ENCODE measurements at places on chromosomes 2 and 18.

DNA sequence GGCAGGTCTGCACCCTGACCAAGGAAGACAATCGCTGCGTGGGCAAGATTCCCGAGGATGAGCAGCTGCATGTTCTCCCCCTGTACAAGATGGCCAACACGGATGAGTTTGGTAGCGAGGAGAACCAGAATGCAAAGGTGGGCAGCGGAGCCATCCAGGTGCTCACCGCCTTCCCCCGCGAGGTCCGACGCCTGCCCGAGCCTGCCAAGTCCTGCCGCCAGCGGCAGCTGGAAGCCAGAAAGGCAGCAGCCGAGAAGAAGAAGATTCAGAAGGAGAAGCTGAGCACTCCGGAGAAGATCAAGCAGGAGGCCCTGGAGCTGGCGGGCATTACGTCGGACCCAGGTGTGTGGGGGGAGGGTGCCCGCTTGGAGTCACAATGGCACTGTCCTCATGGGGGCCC lies 48.4 kb downstream of the BOLA3 start:
- no peak for DNase-seq

GRCh38 chr2:204487447-204488229 lies 57.6 kb upstream of the PARD3B start:
- no peak for DNase-seq

DNA sequence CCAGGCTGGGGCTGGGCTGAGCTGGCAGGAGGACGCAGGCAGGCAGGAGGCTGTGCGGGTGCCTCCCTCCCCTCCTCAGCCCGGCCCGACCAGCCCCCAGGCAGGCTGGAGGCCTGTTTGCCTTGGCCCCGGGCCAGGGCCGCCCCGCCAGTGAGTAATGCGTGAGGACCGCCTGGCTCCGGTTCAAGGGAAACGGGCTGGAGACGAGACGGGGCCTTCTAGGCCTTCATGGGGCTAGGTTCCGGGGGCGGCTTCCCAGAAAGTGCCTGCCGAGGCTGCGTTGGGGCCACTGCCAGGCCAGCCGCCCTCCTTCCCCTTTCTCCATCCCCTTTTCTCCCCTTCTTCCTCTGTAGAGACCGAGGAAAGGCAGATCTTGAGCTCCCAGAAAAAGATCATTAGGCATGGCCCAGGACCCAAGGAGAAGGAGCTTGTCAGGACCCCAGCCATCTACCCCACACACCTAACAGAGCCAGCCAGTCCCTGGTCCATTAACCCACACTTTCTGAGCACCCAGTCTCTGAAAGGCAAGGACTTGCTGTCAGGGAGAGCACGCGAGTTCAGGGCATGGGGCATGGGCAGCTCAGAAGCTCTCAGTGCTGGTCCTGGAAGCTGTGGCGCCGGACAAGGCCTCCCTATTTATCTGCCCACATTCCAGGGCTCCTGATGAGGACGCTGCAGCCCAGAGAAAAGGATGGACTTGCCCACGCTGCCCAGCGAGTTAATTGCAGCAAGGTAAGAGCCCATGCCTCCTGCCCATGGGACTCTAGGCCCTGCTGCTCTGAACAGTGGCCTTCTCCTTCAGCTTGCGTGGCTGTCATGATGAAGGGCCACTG lies 48.5 kb downstream of the SMAD7 start:
- DNase-seq: no peak

DNA sequence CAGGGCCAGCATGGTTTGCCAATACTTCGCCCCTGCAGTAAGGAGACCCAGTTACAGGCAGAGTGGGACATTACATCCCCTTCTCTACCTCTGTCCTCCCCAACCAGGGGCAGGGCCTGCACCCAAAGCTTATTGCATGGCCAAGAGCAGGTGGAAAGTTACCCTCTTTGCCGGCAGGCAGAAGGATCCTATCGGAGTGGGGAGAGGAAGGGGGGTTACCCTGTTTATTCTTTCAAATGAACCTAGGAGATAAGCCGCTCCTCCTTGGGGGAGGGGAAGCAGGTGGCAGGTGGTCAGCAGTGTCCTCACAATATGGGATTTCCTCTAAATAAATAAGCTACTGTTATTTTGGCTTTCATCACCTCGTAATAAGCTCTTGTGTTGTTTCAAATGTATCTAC lies 53.9 kb downstream of the SPATS2L start:
- DNase-seq: no peak

GRCh38 chr18:49082714-49083688 lies 132.2 kb upstream of the SMAD7 start:
- DNase-seq: no peak

DNA sequence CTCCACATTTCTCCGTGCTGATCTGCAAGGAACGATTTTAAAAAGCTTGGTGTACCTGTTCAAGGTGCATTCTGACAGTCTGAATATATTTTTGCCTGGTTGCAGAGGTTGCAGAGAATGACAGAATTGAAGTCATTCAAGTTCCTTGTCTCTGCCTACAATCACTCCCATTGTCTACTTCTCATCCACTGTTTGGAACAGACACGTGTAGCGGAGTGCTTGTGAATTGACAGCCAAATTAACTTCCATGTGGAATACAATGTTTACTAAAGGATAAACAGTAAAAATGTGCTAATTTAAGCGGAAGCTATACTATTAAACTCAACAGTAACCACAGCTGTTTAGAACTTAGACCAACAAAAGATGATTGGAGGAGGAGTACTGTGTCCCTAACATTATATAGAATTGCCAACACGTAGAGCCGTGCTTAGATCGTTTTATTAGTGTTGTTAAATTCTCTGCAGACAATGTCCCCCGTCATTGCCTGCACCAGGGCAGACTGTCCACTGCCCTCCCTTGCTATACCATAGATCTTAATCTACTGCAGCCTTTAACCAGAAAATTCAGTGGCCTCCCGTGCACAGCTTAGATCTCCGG lies 87.3 kb upstream of the ZCCHC2 start:
- no peak for DNase-seq

GRCh38 chr18:77271576-77272481 lies 22.2 kb downstream of the GALR1 start:
- DNase-seq: no peak

GRCh38 chr2:241940329-241940728 lies 70.8 kb downstream of the RTP5 start:
- no peak for DNase-seq

GRCh38 chr2:1047485-1047884 lies 96.8 kb downstream of the SNTG2 start:
- DNase-seq: no peak

GRCh38 chr2:111244864-111245263 lies 124.2 kb downstream of the BCL2L11 start:
- no peak for DNase-seq

DNA sequence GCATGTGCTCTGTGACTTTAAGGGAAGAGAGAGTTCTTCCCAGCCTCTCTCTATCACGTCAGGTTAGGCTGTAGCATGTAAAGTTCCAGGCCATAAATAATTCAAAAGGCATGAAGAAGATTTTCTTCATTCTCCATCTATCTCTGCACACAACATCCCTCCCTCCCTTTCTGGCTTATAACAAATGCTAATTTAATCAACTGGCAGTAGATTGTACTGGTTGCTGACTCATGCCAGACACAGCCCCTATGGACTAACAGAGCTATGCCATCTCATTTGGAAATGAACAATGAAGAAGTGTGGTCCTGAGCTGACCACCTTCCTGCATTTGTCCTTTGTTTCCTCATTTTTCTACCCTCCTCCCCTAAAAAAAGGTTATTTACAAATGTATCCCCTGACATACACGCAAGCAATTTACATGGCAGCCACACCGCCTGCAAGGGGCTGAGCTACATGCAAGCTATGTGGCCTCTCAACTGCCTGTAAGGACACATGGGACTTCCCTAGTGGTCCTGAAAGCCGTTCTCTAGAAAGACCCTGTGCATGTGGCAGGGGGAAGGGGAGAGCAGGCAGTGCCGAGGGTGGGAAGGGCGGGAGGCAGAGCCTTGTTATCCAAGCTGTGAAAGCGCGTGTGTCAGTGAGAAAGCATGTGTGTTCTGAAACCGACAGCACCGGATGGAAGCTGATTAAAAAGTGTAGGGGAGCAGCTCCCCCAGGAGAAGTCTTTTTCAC lies 90.9 kb upstream of the KLF7 start:
- DNase-seq: no peak

DNA sequence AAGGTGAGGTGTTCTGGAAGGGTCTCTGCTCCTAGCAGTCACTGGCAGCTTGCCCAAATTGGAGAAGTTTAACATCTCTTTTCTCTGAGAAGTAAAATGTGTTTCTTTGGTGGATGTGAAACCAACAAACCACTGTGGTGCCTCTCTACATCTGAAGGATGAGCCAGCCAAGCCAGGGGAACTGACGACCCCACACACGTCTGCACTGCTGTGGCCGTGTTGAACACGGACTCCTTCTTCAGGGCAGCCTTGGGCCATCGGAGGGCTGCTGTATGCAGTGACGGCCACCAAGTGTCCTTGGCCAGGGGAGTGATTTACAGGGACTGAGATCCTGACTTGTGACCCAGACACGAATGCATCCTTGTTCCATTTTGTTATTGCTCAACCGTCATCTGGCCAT lies 207.8 kb downstream of the ACKR3 start:
- no peak for DNase-seq

DNA sequence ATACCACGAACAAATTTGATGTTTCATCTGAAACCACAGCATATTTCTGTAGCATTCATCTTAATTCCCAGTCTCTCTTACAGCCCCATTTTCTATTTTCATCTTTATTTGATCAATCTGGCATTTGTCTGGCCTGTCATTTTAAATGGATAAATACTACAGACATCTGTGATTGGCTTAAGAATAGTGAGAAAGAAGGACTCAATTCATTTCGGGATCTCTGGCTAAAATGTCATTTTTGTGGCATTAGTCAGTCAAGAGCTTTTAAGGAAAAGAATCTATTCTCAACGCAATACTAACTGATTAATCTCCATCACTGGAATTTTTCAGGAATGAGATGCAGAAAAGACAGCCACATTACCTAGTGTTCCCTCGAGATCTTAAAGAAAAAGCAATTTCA lies 585.9 kb downstream of the IRS1 start:
- DNase-seq: no peak

GRCh38 chr2:195027947-195028346 lies 629.1 kb upstream of the SLC39A10 start:
- DNase-seq: no peak

All from GM13976 (cell line).